ENCODE measurements at places on chromosomes 11 and 22.

DNA sequence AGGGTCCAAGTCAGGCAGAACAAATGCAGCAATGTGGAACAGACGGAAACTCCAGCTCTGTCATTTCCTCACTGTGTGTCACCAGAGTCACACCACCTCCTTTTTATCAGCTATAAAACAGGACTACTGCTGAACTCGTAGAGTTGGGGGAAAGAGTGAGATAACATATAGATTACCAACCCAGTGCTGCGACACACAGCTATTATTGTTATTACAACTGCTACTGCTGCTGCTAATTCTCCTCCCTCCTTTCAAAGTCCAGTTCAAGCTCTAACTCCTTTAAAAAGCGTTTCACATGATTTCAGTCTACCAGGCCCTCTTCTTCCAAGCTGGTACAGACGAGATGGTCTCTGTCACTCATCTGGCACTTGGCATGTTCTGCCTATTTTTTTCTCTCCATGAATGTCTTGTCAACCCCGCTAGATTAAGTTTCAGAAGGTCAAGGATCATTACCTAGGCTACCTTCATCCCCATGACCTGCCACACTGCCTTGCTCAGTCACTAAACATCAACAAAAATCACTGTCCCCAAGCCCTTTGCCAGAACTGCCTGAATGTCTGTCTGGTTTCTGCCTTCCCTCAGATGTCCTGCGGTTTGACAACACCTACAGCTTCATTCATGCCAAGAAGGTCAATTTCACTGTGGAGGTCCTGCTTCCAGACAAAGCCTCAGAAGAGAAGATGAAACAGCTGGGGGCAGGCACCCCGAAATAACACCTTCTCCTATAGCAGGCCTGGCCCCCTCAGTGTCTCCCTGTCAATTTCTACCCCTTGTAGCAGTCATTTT, 3.7 kb upstream of the MTFP1 start:
- DNase-seq: no peak

DNA sequence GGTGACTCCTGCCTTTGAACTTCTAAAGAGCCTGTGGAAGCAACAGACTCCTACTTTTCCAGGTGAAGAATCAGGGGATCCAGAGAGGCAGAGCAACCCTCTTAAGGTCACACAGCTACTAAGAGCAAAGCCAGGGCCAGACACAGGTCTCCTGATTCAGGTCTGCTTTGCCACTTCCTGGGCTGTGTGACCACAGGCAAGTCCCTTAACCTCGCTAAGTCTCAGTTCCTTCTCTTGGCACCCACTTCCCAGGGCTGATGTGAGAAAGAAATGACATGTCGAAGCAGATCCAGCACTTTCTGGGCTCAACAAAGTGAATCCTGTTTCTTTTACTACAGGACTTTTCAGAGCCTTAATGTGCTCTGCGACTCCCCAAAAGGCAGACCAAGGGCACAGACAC, 30.2 kb downstream of the UQCR10 start:
- DNase-seq: no peak

DNA sequence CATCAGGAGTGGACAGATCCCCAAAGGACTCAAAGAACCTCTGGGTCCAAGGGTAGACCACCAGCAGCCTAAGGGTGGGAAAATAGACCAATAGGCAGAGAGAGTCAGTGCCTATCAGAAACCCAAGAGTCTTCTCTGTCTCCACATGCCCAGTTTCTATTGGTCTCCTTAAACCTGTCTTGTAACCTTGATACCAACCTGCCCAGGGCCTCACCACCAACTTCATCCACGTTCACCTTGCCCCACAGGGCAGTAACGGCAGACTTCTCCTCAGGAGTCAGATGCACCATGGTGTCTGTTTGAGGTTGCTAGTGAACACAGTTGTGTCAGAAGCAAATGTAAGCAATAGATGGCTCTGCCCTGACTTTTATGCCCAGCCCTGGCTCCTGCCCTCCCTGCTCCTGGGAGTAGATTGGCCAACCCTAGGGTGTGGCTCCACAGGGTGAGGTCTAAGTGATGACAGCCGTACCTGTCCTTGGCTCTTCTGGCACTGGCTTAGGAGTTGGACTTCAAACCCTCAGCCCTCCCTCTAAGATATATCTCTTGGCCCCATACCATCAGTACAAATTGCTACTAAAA, at the start of gene HBB:
Gene HBB (minus strand): TSS at position 340 of the 579 bp plus-strand sequence. CDS start 50 bp downstream, at position 290.
- DNase-seq: no peak

GRCh38 chr11:76114238-76114637, 92.1 kb downstream of the WNT11 start:
- DNase-seq: no peak

DNA sequence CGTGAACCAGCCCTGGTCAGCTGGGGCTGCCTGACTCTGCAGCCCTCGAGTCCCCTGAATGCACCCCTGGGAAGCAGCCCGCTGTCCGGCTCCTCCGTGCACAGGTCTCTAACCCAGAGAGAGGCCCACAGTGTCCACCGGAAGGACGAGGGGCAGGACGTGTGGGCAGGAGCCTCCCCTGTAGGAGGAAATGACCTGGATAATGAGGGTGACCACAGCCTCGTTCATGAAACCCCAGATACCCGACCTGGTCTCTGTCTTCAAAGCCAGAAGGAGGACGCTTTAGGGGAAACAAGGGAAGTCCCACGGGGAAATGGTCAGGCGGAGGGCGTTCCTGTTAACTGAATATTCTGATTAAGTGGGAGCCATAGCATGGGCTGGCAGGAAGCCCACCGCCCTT, 23.3 kb downstream of the LIF start:
- no peak for DNase-seq

DNA sequence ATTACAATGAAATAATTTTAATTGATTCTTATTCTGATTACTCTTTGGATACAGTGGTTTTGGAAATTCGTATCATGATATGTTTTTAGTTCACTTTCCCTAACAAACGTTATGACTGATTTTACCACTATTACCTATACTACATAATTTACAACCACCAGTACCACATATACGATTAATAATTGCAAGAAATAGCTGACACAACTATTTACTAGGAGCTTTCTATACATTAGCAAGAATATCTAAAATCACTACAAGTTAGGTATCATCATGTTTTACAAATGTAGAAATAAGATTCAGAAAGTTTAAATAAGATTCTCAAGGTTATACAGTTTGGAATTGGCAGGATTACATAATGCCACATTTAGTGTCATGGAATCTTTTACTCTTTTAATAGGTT, 1401.1 kb upstream of the RAG2 start:
- DNase-seq: no peak

DNA sequence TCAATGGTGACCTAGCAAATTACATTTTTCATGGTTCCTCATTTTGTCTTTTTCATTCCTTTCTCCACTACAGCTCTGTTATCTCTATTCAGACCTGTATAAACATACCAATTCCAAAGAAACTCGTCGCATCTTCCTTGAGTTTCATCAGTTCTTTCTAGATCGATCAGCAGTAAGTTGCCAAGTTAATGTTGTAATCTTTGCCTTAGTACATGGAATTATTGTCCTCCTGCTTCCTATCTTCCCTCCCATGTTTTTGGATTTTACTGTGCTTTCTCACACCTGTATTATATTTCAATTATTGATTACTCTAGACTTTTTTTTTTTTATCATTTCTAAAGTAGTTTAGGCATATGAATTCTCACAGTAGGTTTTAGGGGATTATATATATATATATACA, 69.5 kb upstream of the GRIK4 start:
- no peak for DNase-seq

GRCh38 chr11:134224710-134225664, 516 bp downstream of the VPS26B start:
- DNase-seq: peak; percentile 78

- no peak for DNase-seq
These were observed 631.6 kb downstream of the BRD1 start for GRCh38 chr22:49196046-49196511.

- DNase-seq: no peak
These were observed 5.0 kb upstream of the USP47 start for GRCh38 chr11:11836676-11837231.

DNA sequence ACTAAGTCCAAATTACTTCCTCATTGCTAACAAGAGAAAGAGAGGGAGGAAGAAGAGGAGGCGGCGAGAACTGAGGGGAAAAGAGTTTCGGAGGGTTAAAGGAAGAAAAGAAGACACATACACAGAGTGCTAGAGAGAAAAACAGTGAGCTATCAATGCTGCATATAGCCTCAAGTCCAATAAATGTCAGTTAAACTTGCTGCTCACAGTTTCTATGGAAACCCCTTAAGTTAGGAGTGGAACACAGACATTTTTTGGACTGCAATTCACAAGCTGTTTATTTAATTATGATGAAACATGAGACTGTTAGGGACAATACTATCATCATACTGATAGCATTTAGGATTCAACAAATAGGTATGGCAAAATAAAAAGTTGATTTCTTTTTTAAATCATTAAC, 1320.4 kb downstream of the LRRC4C start:
- no peak for DNase-seq

- no peak for DNase-seq
These were observed 137.3 kb downstream of the WNT11 start for GRCh38 chr11:76069001-76069400.

GRCh38 chr11:69640995-69641581, at the start of gene CCND1:
Gene CCND1, plus strand, starts transcription at chr11:69641156. Its CDS starts 158 bp downstream, at chr11:69641314.
- peak; percentile 41 for DNase-seq

DNA sequence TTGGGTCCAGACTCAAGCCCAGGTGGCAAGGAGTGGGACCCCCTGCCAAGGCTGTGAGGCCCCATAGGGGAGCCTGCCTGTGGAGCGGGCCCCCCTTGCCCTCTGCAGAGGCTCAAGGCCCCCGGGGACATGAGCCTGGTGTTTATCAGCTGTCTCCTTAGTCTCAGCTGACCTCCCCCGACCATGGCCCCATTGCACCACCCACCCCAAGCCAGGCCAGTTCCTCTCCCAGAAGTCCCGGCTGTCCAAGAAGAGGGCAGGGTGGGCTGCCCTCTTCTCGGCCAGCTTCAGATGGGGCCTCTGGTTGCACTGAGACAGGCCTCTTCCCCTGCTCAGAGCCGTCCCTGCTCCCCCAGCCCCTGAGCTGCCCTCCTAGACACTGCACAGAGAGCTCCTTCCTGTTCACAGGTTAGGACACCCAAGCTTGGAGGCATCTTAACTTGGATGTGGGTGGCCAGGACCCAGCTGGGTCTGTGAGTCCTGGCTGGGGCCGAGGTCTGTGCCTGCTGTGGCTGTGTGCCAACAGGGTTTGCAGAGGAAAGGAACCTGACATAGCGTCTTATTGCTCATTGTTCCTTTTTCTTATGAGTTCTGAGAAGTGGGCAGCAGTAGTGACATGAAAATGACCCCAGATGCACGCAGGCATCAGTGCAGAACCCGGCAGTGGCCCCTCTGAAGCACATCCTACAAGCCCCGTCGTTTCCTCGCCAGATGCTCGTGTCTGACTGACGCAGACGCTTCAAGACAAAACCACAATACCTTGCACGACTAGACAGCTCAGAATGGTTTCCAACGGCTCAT, 5.4 kb downstream of the TRABD start:
- peak; percentile 68 for DNase-seq

- DNase-seq: no peak
These were observed 17.6 kb downstream of the PLA2G6 start for GRCh38 chr22:38163844-38164550.

GRCh38 chr11:105324156-105324555, 184.6 kb upstream of the CARD18 start:
- DNase-seq: no peak

DNA sequence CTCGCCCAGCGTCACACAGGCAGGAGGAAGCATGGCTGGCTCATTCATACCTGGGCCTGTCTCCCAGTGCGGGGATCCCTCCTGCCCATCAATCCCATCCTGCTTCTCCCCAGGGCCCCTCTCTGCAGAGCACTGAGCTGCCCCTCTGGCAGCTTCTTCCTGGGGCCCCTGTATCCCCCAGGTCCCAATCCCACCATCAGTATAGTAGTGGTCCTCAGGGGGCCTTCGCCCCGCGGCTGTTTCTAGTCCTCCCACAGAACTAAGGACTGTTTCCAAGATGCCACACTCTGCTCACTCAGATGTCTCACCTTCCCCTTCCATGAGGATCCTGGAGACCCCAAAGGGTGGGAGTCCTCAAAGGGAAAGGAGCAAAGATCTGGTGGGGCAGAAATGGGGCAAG, 97.6 kb downstream of the PDE2A start:
- DNase-seq: no peak

- no peak for DNase-seq
These were observed 910.4 kb downstream of the METTL15 start for GRCh38 chr11:29018631-29019030.

DNA sequence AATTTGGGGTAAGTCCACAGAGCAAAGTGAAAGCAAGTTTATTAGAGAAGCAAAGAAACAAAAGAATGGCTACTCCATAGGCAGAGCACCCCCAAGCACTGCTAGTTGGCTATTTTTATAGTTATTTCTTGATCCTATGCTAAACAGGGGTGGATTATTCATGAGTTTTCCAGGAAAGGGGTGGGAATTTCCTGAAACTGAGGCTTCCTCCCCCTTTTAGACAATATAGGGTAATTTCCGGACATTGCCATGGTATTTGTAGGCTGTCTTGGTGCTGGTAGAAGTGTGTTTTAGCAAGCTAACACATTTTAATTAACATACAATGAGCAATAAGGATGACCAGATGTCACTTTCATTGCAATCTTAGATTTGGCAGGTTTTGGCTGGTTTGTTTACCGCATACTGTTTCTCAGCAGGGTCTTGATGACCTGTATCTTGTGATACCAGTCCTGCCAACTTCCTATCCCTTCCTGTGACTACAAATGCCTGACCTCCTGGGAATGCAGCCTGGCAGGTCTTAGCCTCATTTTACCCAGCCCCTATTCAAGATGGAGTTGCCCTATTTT, 937 bp upstream of the C1QTNF6 start:
- no peak for DNase-seq

- DNase-seq: no peak
These were observed 17.9 kb downstream of the USH1C start for GRCh38 chr11:17526326-17526725.

DNA sequence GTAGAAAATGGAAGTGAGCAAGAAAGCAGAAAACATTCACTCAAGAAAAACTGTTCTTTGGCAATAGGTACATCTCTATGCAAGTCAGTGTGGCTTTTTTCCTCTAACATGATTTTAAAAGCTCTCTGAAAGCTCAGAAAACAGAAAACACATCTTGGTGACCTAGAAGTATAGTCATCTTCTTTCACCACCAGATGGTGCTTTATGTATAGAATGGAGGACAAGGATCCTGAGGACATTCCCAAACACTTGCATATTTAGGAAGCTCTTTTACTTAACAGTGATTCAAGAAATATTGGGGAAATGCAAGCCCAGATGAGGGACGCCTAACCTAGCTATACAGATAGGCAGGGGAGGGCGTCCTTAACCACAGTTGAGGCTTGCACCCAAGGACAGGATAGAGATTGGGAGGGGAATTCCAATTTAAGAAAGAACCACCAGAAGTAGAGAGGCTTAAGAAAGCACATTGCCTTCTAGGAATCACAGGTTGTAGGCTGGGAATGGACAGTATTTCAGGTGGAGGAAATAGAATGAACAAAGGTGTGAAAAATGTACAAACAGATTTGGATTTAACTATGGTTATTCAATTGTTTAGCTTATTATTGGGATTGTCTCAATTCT, 13.8 kb upstream of the CCDC81 start:
- DNase-seq: no peak

GRCh38 chr11:10725114-10725906, 25.7 kb upstream of the CTR9 start:
- peak; percentile 37 for DNase-seq

- no peak for DNase-seq
These were observed 84.6 kb upstream of the ANO3 start for GRCh38 chr11:26247340-26247739.

All from activated CD4-positive, alpha-beta T cell treated with anti-CD3 and anti-CD28 coated beads, Interleukin-2, amount 50 U/mL, for 48 hours (primary cell).